T-cell (primary cell): ENCODE measurements at places on chromosomes 5 and 9.

GRCh38 chr9:37902131-37902530 lies 1.8 kb downstream of the SLC25A51 start:
- DNase-seq, result no peak

- no peak for DNase-seq
Observed at GRCh38 chr9:16671591-16672137, 198.8 kb downstream of the BNC2 start.

GRCh38 chr5:88805151-88805784 lies 77.7 kb downstream of the MEF2C start:
- DNase-seq, result no peak

DNA sequence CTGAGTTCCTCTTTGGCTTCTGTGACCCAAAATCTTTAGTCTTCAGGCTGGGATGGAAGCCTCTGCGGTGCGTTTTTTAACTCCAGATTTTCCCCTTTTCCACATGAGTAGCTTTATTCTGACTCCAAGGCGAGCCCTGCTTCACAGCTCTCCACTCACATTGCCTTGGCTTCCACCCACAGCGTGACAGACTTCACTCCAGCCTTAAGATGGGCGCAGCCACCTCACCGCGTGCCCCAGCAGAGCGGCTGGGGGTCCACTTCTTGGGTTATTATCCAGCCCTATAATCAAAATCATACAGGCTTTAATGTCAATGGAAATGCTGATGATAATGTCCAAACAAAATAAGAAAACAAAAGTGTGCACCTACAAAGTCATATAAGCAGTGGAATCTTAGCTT lies 1.2 kb downstream of the EXOC3 start:
- DNase-seq, result no peak

- DNase-seq, result no peak
Observed at GRCh38 chr5:129930221-129930620, 26.0 kb downstream of the CHSY3 start.

DNA sequence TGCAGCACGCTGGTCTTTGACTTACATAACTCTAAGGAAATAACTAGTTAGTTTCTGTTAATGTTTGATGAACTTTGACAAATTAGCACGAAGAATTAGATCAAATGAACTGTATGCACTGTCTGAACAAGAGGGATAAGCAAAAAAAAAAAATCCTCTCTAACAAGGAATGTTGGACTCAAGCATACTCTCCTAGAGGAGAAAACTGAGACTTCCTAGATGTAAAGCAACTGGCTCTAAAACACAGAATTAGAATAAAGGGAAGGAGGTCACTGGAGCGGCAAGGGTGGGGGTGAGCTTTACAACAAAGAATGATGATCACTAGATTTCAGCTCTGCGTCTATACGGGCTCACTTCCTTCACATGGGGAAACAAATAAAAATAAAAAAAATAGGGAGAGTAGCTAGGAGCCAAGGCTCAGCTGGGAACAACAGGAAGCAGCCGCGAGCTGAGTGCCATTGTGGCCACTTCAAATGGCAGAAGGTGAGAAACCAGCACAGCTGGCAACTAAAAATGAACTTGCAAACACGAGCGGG lies 48.7 kb upstream of the CEMIP2 start:
- DNase-seq, result no peak

GRCh38 chr5:59126708-59127573 lies 544.1 kb downstream of the RAB3C start:
- no peak for DNase-seq

DNA sequence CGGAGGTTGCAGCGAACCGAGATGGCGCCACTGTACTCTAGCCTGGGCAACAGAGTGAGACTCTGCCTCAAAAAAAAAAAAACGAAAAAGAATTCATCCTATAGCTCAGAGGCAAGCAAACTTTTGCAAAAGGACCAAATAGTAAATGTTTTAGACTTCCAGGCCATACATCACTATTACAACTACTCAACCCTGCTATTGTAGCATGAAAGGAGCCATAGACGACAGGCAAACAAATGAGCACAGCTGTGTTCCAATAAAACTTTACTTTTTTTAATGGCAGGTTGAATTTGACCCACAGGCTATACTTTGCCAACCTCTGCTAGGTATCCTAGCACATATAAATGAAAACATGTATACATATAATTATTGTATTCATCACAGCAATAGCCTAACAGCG lies 58.9 kb upstream of the SLC30A5 start:
- DNase-seq, result no peak

DNA sequence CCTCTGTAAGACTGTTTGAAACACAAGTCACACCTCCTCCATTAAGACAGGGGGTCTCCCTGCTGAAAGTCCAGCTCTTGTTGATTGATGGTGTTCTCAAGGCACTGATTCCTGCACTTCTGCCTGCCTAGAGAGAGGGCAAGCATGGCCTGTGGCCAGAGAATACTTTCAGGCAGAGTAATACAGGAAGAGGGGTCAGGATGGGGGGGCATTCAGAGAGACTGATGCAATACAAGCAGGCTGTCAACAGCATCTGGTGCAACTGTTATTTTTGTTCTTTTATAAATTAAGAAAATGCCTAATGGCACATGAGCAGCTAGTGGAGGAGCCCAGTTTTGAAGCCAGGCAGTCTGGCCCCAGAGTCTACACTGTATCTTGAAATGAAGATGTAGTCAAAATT lies 302.2 kb downstream of the DIRAS2 start:
- DNase-seq, result no peak

DNA sequence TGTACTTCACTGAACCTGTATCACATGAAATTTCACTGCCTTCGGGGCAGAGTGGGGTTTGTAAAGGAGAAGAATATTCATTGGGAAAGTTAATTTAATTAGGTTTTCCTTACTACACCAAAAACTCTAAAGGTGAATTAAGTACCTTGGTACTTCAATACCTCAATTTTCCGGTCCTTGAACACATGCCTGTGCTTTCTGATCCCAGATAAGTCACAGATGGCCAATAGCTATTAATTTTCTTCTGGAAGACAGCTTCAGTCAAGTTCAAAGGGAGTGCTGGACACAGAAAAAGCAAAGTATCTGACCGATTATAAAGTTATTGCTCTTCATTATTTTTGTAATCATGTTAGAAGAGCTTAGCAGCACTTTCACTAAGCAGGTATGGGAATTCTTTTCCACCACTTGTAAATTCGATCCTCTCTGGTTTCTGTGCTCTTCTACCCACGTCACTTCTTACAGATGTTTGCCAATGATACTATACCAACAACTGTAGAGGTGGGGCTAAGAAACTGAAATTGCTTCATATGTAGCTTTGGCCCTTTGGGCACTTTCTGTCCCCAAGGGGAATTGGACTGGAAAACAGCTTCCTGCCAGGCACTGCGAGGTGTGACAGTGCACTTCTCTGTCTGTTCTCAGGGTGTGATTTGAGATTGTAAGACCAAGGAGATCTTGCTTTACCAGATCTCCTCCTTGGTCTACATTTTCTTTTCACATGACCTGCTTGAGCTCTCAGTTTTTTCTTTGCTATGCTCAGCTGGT lies 164.0 kb downstream of the CCDC192 start:
- DNase-seq, result no peak

GRCh38 chr5:9251379-9251980 lies 294.4 kb downstream of the SEMA5A start:
- DNase-seq, result no peak

DNA sequence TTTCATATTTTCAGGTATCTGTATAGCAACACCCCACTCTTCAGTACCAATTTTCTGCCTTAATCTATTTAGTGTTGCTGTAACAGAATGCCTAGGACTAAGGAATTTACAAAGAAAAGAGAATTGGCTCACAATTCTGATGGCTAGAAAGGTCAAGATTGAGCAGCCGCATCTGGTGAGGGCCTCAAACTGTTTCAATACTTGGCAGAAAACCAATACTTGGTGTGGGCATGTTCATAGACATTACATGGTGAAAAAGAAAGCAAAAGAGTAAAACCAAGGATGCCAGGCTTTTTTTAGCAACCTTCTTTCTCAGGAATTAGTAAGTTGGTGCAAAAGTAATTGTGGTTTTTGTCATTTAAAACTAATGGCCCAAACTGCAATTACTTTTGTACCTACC lies 1041.1 kb upstream of the CDH6 start:
- DNase-seq, result no peak

DNA sequence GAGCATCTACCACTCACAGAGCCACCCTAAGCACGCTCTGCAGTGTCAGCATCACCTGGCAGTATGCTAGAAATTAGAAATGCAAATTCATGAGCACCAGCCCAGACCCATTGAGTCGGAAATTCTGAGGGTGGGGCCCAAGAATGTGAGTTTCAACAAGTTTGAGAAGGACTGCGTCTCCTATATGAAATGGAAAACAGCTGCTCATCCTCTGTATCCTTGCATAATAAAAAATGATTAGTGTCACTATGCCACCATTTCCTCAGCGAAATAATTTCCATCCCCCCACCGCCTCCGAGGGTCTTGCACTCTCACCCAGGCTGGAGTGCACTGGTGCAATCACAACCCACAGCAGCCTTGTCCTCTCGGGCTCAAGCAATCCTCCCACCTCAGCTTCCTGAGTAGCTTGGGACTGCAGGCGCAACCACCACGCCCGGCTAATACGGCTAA lies 1.3 kb upstream of the IQGAP2 start:
- DNase-seq, result peak; percentile 10

DNA sequence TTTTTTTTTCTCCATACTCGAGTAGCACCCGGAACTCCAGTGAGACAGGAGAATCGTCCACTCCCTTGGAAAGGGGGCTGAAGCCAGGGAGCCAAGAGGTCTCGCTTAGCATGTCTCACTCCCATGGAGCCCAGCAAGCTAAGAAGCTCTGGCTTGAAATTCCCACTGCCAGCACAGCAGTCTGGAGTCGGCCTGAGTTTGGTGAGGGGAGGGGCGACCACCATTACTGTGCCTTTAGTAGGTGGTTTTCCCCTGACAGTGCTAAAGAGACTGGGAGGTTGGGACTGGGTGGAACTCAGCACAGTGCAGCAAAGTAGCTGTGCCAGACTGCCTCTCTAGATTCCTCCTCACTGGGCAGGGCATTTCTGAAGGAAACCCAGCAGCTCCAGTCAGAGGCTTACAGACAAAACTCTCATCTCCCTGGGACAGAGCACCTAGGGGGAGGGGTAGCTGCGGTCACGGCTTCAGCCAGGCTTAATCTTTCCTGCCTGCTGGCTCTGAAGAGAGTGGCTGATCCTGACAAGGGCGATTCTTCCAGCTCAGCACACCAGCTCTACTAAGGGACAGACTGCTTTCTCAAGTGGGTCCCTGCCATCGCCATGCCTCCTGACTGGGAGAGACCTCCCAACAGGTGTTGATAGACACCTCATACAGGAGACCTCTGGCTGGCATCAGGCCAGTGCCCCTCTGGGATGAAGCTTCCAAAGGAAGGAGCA lies 414.5 kb upstream of the ZNF608 start:
- no peak for DNase-seq

GRCh38 chr9:89999534-90000370 lies 394.9 kb downstream of the GADD45G start:
- no peak for DNase-seq

GRCh38 chr9:131700765-131701435 lies 39.0 kb downstream of the RAPGEF1 start:
- DNase-seq, result no peak
